ENCODE measurements at places on chromosomes 3 and 15.

GRCh38 chr3:98433764-98434163, 29.2 kb upstream of the OR5K1 start:
- DNase-seq = no peak

- no peak for DNase-seq
Measured at GRCh38 chr3:175741951-175742350, 882.8 kb downstream of the NAALADL2 start.

GRCh38 chr15:25643120-25643519, 204.3 kb upstream of the UBE3A start:
- DNase-seq = no peak

DNA sequence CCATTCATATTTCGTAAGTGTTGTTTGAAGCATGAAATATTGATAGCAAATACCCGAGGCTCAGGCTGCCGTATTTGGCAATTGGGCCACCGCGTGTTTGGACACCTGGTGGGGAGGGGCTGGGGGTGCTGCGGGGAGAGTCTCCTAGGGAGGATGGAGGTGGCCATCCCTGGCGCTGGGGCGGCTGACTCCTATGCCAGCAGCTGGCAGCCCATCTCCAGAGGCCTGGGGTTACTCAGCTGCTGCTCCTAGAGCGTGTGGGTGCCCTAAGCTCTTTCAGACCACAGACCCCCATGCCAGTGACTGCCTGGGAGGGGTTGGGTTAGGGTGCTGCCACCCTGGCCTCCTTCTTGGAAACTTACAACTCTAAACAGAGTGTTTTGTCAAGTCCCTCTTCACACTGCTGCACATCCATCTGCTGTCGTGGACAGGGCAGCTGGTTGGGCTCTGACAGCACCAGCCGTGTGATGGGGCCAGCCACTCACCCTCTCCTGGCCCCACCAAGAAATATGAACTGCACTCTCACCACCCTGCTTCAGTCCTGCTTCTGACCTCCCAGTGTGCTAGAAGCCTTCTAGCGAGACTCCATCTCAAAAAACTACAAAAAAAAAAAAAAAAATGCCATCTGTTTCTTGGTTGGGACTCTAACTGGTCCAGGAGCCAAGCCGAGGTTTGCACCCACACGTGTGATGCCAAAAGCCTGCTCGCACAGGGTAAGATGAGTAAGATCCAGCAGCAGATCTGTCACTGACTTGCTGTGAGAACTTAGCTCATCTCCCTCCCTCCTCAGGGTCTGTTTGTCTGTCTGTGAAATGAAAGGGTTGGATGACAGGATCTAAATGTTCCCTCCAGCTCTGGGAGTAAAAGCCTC, 156.2 kb downstream of the MEGF11 start:
- DNase-seq = no peak

- DNase-seq = no peak
Measured at GRCh38 chr3:71537211-71537611, 46.3 kb downstream of the FOXP1 start.

DNA sequence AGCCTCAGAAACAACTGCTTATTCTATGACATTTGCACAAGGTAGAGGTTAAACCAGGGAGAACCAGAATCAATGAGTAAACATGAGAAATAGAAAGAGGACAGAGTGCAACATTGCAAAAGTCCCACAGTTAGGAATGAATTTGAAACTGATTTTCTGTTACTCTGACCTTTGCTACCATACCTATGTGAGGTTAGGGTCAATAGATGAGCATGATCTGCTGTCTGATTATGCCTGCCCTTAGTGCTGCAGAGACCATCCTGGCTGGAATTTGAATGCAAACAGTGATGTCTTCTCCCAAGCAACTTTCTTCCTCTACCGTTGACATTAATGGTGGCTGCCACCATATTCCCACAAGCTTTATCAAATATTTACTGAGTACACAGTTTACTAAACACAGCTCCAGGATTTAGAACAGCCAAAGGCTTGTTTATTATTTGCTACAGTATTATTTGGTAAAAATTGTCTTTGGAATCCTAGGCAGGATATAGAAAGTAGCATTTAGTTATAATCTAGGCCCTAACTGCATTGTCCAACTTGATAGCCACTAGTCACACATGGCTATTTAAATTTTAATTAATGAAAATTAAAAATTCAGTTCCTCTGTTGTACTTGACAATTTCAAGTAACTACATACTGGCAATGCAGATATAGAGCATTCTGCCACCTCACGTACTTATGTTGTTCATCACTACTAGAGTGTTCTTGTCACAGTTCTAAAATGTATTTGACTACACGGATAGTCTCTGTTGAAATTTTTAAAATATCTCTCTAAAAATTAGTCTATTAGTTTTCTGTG, 8.9 kb upstream of the CLDN1 start:
- no peak for DNase-seq

Data from effector CD8-positive, alpha-beta T cell (primary cell).